ENCODE measurements at places on chromosomes 1 and 21. TPM values are rescaled to one million over a fixed set of nuclear protein-coding genes. Genes with fewer than 3 reads are reported as not detected.

CD244 gene
- 0.98 TPM for total RNA-seq

DNA sequence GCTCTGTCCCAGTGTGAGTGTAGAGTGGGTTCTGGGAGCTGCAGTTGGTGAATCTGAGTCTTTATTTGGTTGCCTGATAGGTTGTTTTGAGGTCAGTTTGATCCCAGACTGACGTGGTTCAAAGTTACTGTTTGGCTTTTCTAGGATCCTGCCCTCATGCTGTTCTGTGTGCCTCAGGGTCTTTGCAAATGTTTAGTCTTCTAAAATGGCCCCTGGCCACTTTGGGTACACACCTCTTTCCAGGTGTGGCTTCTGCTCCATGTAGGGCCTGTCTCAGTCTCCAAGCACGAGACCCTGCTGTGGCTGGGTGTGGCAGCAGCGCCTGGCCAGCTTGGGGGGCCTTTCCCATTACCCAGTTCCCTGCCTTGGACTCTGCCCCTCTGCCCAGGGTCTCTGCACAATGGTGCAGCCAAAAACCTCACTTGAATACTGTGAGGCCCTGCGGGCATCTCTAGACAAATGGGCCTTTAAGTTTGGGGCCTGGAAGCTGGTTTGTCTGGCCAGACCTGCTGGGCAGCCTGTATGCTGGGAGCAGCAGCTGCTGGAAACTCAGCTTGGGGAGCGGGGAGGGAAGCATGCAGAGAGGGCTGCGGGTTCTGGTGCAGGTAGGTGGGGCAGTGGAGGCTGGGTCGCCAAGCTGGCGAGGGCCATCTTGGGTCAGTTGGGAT, 5.6 kb downstream of the PTPRF start:
- DNase-seq = no peak

GRCh38 chr21:21971384-21971783, 973.2 kb downstream of the NCAM2 start:
- DNase-seq = no peak

DNA sequence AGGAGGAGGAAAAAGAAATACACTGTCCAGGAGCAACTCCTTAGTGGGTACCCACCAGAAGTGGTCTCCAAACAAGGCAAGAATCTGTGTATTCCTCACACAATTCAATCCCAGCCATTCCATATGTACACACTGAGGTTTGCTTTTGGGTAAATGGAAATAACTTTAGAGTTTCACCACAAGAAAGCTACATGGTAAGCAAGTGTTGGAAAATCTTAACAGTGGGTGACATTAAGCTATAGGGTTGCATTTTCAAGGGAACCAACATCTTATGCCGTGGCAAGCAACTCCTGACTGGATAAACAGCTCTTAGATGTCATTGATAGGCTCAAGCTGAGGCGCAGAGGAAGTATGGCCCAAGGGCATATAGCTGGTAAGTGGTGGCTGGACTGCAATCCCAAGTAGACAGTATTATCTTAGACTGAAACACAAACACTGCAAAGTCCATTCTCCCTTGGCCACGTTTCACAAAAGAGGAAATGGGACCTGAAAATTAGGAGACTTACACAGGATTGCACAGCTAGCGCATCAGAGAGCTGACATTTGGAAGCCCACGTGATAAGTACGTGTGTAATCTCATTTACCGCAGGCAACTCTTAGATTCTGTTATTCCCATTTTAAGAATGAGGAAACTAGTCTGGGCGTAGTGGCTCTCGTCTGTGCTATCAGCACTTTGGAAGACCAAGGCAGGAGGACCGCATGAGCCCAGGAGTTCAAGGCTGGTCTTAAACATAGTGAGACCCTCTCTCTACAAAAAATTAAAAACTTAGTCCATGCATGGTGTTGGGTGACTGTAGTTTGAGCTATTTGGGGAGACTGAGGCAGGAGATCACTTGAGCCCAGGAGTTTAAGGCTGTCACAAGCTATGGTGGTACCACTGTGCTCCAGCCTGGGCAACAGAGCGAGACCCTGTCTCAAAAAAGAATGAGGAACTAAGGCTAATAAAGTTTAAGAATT, 4.0 kb upstream of the BRWD1 start:
- no peak for DNase-seq

DNA sequence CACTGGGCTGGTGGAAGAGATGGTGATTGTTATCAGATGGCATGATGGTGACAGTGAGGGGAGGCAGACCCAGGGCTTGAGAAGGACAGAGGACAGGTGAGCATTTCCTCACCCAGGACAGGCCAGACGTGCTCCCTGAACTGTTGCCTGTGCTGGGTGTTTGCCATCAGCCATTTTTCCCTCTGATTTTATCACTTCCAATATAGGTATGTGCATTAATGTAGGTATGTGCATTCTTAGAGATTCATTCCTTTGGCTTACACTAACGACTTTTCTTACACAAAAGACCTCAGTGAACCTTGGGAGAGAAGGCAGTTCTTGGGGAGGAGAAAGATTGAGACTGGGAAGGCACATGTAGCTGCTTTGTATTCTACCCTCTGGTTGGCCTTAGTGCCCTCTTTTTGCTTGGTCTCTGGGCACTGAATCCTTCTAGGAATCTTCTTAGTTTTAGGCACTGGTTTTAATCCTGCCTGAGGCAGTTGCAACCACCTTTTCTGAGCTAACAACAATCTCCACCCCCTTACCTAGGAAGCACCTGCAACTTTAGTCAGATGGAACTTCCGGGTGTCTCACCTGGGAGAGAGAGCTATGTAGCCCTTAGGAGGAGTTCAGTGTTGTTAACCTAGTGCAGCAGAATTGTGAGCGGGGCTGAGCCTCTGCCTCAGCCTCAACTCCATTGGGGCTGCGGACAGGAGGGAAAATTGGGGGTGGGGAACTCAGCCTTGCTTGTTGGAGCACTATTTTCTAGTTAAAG, 30.9 kb downstream of the C1orf116 start:
- no peak for DNase-seq

DNA sequence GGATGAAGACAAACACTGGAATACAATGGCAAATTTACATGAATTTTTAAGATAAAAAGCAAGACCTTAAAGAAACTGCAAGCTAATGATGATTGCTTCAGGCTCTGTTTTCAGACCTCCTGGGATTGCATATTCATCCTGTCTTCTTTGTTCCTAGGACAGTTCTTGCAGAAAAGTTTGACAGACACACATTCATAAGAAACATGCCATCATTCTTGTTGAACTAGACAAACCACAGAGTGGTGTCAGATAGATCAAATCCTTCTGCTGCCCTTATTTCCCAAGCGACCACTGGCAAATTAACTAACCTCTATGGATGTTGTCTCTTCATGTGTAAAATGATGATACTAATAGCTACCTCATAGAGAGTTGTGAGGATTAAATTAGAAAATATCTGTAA, 181.3 kb downstream of the KCTD3 start:
- no peak for DNase-seq

- DNase-seq = no peak
Measured at GRCh38 chr1:229158341-229158921, 112.5 kb upstream of the RAB4A start.

- no peak for DNase-seq
Measured at GRCh38 chr1:97245682-97246081, 524.1 kb downstream of the PTBP2 start.

DNA sequence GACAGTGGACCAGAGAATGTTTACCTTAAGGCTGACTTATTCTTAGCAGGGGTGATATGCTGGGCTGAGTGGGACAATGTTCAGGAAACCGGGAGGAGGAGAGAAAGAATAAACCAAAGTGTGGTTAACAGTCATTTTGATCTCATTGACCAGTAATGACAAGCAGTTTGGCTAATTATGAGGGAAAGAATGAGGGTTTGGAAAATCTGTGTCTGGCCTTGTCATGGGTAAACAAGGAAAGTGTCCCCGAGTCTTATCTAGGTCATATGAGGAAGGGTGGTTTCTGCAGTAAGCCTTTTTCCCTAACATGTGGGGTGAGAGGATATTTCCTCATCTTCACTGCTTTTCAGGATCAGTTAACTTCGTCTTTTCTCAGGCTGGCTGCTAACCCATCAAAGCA, 155.0 kb downstream of the TPR start:
- DNase-seq = no peak

MRAP gene
- 5.8 TPM for total RNA-seq

DNA sequence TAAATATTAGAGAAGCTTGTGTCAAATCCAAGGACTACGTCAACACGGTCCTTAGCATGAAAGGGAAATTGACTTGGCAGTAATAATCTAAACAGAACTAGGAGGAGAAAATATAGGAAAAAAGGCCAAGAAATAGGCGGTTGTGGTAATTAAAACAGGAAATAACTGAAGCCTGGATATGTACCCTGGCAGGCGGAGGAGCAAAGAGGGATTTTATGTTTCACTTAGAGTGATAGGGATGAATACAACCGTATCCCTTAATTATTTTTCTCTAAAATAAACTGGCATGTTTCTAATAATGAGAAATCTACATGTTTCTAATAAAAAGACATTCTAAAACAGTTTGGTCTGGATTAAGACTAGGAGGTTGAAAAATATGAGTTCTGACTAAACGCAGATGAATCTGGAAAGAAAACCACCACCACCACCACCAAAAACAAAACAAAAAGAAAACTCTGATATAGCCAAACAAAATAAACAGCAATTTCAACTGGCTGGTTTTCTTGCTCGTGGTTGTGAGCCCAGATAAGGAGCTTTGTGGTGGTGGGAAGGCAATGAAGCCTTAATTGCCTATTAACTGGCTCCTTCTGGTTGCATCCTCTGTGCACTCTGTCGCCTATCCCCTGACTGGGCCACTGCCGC, 334.2 kb upstream of the SNX7 start:
- no peak for DNase-seq

GRCh38 chr1:229287267-229287666, 16.4 kb downstream of the RAB4A start:
- DNase-seq = no peak

MAP1LC3C gene
- 2.0 TPM for total RNA-seq

DNA sequence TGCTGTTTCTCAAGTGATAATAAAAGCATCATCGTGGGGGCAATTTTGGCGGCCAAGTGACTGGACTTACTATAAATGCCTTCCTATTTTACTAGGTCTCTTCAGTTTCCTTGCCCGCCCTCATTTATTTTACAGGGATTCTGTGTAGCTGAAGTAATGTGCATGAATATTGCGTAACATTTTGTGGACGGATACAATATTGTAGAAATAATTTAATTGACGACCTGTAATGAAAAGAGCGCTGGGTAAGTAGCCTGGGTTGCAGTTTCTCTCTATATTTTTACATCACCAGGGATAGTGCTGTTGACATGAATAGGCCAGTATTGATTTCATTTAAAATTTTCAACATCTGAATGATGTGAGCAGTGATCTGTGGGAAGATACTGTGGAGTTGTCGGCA, 28.1 kb upstream of the LMO4 start:
- no peak for DNase-seq

DNA sequence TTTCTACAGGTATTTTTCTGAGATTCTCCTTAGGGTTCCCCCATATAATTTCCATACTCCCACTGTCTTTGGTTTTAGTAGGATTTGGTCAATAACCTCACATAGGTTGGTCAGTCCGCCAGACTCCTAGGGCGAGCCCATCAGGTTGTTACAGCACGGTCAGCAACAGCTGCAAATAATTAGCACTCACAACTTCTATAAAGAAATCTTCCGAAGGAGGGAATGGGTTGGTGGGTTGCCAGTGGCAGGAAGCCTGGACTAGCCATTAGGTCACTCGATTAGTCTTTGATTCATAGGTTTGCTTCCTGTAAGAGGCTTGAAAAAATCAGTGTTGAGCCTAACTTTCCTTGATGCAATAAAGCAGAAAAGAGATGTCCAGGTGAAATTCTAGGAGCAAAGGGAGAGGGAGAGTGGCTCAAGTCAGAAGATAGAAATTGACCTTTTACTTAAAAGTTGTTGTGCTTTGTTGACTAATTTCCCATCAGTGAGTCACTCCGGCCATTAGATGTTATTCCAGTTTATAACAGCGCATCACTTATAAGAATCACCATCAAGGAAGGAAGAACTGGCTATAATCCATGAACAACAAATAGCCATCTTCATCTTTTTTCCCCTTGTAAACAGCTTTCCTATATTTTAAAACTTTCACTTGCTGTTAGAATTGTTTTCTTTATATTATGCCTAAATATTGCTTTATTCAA, 88.3 kb downstream of the TPR start:
- no peak for DNase-seq

OR2T11 gene
- not detected for total RNA-seq

KIF17 gene
- total RNA-seq = 2.4 TPM

DYRK3 gene
- 9.5 TPM for total RNA-seq

GRCh38 chr1:44783697-44784093, 4.3 kb downstream of the BEST4 start:
- DNase-seq = no peak

ANXA9 gene
- total RNA-seq = 5.6 TPM

- no peak for DNase-seq
Measured at GRCh38 chr1:35506960-35507912, 50.0 kb downstream of the KIAA0319L start.

GRCh38 chr1:216034506-216034905, 388.7 kb downstream of the USH2A start:
- DNase-seq = no peak

GRCh38 chr1:1111516-1112236, 4.2 kb downstream of the C1orf159 start:
- DNase-seq = no peak

GRCh38 chr1:118982266-118982665, 5.9 kb downstream of the TBX15 start:
- DNase-seq = no peak
